ENCODE measurements at places on chromosomes 7 and 10. TPM values are rescaled to one million over a fixed set of nuclear protein-coding genes. Genes with fewer than 3 reads are reported as not detected.

DNA sequence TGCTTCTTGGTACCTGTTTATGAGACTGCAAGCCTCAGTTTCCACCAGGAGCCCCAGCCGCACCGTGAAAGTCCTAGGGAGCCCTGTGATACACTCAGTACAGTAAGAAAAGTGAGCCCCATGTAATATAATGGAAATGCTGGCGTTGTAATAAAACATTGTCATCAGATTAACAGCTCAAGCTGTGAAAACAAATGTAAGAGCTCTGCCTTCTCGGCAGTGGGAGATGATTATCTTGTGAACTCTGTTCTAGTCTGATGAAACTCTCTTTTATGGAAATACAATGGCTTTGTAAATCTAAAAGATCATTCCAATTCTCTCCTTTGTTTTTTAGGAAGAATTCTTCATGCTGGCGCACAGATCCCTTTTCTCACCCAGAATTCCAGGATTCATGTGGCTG, 299.9 kb downstream of the ABCA13 start:
- no peak for DNase-seq
- no peaks in the 10 kb centered on the region for H3K36me3 ChIP-seq
- H3K27me3 ChIP-seq = no peaks in the 10 kb centered on the region
- H3K4me1 ChIP-seq = no peaks in the 10 kb centered on the region
- no peak overlapping the region for H3K27ac ChIP-seq

GRCh38 chr10:24215603-24216002, 6.7 kb downstream of the KIAA1217 start:
- DNase-seq = no peak
- H3K27ac ChIP-seq = no peak overlapping the region
- no peaks in the 10 kb centered on the region for H3K27me3 ChIP-seq
- peaks cover 15% of the 10 kb centered on the region for H3K36me3 ChIP-seq
- no peak overlapping the region for H3K4me3 ChIP-seq
- H3K4me1 ChIP-seq = peaks cover 16% of the 10 kb centered on the region

- no peak overlapping the region for H3K4me3 ChIP-seq
- DNase-seq = no peak
- H3K27ac ChIP-seq = no peak overlapping the region
These were observed 6.7 kb downstream of the FAM180A start for GRCh38 chr7:135741905-135742304.

DNA sequence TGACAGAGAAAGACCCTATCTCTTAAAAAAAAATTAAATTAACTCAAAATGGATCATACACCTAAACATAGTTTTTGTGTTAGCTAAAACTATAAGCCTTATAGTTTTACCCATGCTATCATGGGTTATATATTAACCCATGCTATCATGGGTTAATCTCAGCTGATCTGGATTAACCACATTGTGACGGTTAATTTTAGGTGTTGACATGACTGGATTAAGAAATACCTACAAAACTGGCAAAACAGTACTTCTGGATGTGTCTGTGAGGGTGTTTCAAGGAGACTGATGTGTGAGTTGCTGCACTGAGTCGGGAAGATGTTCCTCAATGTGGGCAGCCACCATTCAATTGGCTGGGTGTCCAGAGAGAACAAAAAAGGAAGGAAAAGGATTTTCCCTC, 44.3 kb upstream of the FXYD4 start:
- no peaks in the 10 kb centered on the region for H3K4me1 ChIP-seq
- H3K4me3 ChIP-seq = no peak overlapping the region
- H3K27ac ChIP-seq = no peak overlapping the region
- peaks cover 7% of the 10 kb centered on the region for H3K27me3 ChIP-seq

DNA sequence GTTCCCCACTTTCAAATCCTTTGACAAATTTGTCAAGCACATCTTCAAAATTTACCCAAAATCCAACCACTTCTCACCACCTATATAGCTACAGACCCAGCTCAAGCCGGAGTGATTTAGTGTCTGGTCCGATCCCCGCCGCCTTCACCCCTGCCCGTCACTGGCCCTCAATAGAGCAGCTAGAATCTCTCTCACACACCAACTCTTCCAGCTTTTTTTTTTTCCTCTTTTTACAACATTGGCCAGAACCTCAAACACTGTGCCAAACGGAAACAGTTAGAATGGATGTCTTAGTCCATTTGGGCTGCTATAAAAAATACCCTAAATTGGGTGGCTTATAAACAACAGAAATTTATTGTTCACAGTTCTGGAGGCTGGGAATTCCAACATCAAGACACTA, 41.1 kb upstream of the TMEM72 start:
- DNase-seq = no peak
- no peak overlapping the region for H3K27ac ChIP-seq
- no peak overlapping the region for H3K4me3 ChIP-seq
- H3K27me3 ChIP-seq = peaks cover 9% of the 10 kb centered on the region

DNA sequence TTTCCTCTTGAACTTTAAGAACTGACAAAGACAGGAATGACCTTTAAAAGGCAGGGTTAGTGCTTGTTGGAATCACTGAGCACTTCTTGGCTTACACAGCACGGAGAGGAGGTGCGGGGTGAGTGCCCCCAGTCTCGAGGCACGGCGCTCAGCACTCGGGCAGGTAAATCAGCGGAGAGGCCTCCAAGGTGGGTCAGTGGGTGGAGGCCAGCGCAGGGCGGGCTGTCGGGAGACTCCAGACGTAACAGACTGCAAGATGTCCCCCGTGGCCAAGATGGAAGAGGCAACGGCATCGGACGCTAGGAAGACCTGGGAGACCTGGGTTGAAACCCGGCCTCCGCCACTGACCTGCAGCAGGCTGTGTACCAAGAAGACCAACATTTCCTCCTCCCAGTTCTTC, 149.4 kb downstream of the MAD1L1 start:
- H3K4me1 ChIP-seq = peaks cover 8% of the 10 kb centered on the region
- H3K27ac ChIP-seq = no peak overlapping the region
- DNase-seq = no peak

DNA sequence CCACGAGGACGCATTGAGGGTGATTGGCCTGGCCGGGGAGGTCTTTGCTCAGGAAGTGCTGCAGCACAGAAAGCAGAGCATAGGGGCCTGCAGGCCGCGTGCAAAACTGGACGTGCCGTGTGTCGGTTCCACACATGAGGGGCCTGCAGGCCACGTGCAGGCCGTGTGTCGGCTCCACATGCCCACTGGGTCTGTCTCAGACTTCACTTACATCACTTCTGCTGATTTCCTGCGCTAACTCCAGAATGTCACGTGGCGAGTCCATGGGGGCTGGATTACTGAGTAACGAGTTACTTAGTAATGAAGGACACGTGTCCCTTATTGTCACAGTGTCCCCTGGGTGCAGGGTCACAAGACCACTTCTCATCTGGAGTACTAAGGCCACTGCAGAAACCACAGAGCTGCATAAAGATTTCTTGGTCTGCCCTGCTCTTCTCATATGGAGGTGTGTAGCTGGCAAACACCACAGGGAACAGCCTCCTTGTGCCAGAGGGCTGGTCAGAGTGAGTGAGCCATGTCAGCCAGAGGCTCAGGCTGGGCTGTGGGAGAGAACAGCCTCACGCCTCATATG, 60.8 kb downstream of the GDI2 start:
- DNase-seq = no peak
- H3K4me3 ChIP-seq = no peak overlapping the region
- no peak overlapping the region for H3K27ac ChIP-seq

DNA sequence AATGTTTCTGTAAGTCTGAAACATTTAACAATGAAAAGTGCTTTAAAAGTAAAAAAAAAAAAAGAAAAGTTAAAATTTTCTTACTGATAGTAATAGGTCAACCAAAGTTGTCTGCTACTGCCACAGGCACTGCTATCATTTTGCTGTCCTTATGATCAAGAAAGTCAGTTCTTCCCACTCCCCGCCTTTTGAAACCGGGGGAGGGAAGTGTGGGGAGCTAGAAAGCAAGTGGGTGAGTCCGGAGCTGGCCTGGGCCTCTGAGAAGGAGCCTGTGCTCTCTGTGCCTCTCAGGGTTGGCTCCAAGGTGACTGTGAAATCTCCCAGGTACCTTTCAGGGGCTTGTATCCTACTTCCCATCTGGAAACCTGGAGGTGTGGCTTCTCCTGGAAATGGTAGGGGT, 7.3 kb downstream of the C7orf57 start:
- no peak for DNase-seq
- H3K4me3 ChIP-seq = no peak overlapping the region
- no peak overlapping the region for H3K27ac ChIP-seq
- peaks cover 19% of the 10 kb centered on the region for H3K4me1 ChIP-seq
- H3K27me3 ChIP-seq = no peaks in the 10 kb centered on the region

DNA sequence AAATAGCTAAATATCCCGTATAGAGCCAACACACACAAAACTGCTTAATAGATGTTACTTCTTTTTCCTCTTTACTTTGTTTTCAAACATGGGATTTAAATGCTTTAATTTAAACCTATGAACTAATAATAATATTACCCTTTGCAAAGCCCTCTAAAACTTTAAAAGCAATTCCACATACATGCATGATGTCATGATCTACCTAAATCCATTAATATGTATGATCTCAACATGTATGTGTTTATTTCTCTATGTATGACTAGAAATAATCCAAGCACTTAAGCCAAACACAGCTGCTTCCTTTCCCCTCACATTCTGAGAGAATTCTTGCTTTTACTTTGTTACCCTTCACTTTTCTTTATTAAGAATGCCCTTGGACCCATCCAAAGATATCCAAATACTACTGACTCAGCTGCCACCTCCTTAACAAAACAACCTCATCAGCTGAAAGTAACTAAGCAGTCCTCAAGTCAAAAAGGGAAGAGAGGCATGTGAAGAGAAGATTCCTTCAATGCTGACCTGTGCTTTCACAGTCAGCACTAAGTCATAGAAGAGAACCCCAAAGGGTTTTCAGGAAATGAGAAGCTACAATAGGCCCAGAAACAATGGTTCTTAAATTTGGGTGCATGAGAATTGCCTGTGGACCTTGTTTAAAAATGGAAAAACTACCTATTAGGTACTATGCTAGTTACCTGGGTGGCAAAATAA, 266.4 kb upstream of the LRGUK start:
- H3K27ac ChIP-seq = no peak overlapping the region
- no peaks in the 10 kb centered on the region for H3K36me3 ChIP-seq
- H3K27me3 ChIP-seq = no peaks in the 10 kb centered on the region

GRCh38 chr7:104089612-104090011, 100.2 kb upstream of the RELN start:
- DNase-seq = no peak
- H3K4me1 ChIP-seq = peaks cover 7% of the 10 kb centered on the region

GRCh38 chr7:103076764-103077163, 1.8 kb downstream of the ARMC10 start:
- H3K4me3 ChIP-seq = no peak overlapping the region
- no peak for DNase-seq
- H3K27ac ChIP-seq = no peak overlapping the region
- H3K27me3 ChIP-seq = no peaks in the 10 kb centered on the region
- H3K36me3 ChIP-seq = peaks cover 3% of the 10 kb centered on the region
- no peaks in the 10 kb centered on the region for H3K4me1 ChIP-seq

- no peak for DNase-seq
- no peaks in the 10 kb centered on the region for H3K27me3 ChIP-seq
- no peak overlapping the region for H3K27ac ChIP-seq
- H3K4me1 ChIP-seq = peaks cover 3% of the 10 kb centered on the region
These were observed 19.1 kb downstream of the ZNRF2 start for GRCh38 chr7:30303312-30304039.

- H3K27me3 ChIP-seq = no peaks in the 10 kb centered on the region
- H3K4me3 ChIP-seq = no peak overlapping the region
- H3K27ac ChIP-seq = no peak overlapping the region
- H3K4me1 ChIP-seq = no peaks in the 10 kb centered on the region
These were observed 2.8 kb downstream of the FHIP2A start for GRCh38 chr10:114824391-114824790.

GRCh38 chr7:81031243-81031642, 112.4 kb upstream of the SEMA3C start:
- no peak for DNase-seq
- no peak overlapping the region for H3K4me3 ChIP-seq
- H3K4me1 ChIP-seq = no peaks in the 10 kb centered on the region
- H3K27me3 ChIP-seq = no peaks in the 10 kb centered on the region
- no peaks in the 10 kb centered on the region for H3K36me3 ChIP-seq

DNA sequence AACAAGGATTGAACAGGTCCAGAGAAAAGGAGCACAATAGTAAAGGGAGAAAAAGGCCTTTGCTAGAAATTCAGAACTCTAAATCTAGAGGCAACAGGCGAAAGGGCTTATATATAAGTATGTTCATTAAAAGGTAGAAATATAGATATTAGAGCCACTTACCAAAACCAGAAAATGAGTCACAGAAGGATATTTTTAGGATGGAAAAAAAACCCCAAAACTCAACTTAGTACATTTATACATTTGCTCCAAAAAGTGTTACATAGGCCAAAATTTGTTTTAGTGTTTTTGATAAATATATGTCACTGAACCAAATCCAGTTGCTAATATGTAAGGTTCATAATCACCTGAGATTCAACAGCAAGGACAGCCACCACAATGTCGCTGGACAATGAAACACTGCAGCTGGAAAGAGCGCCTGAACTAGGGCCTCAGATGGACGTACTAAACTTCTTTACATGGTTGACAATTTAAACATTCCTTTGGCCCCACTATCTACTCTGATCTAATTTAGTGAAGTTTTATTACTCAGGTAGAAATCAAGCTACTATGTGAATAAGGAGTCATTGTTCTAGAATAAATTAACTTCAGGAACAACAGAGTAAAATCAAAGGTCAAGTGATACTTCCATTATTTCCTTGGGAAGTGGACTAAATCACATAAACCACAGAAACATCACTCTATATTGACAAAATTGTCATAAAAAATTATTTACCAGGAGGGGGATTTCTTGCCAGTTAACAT, 10.9 kb downstream of the FAM3C start:
- H3K4me3 ChIP-seq = no peak overlapping the region
- no peaks in the 10 kb centered on the region for H3K4me1 ChIP-seq
- no peak for DNase-seq
- H3K27ac ChIP-seq = no peak overlapping the region
- peaks cover 17% of the 10 kb centered on the region for H3K36me3 ChIP-seq

DNA sequence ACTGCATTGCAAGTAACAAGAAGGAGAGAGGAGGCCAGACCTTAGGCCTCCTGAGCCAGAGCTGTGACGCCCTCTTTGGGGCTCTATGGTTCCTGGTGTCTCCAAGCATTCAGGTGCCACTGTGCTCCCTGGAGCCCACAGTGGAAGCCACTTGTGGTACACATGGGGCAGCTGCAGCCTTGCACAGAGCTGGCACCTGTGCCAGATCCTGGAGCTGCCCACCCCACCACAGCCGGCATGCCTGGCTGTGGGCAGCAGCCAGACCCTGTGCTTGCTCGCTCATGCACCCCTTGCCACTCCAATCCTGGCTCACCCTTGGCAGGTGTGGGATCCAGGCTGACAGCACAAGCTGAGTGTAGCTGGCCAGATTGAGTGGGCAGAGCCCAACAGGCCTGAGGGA, 173.8 kb upstream of the SMIM30 start:
- no peaks in the 10 kb centered on the region for H3K4me1 ChIP-seq
- no peaks in the 10 kb centered on the region for H3K27me3 ChIP-seq
- no peak overlapping the region for H3K27ac ChIP-seq
- H3K4me3 ChIP-seq = no peak overlapping the region

GRCh38 chr7:132603220-132603833, 27.1 kb upstream of the PLXNA4 start:
- no peaks in the 10 kb centered on the region for H3K36me3 ChIP-seq
- no peak overlapping the region for H3K4me3 ChIP-seq
- no peaks in the 10 kb centered on the region for H3K4me1 ChIP-seq

- no peak overlapping the region for H3K27ac ChIP-seq
- H3K4me3 ChIP-seq = no peak overlapping the region
- H3K4me1 ChIP-seq = peaks cover 6% of the 10 kb centered on the region
These were observed 1.8 kb upstream of the PDGFA start for GRCh38 chr7:521221-522070.

ELN gene
- total RNA-seq = 0.70 TPM

LIPF gene
- not detected for total RNA-seq

SRPK2 gene
- total RNA-seq = 48.9 TPM

IFIT1B gene
- not detected for total RNA-seq

ARMH3 gene
- 19.5 TPM for total RNA-seq

CUBN gene
- 0.72 TPM for total RNA-seq

CFTR gene
- total RNA-seq = 0.90 TPM

SMO gene
- 41.1 TPM for total RNA-seq

CPEB3 gene
- total RNA-seq = 1.6 TPM

PRSS37 gene
- not detected for total RNA-seq

CRYGN gene
- 3.9 TPM for total RNA-seq
